AG09309 (cell line): ENCODE measurements at places on chromosomes 1 and 21.
A peak's percentile ranks its signal among the peaks of the same experiment; 100 is the strongest.

DNA sequence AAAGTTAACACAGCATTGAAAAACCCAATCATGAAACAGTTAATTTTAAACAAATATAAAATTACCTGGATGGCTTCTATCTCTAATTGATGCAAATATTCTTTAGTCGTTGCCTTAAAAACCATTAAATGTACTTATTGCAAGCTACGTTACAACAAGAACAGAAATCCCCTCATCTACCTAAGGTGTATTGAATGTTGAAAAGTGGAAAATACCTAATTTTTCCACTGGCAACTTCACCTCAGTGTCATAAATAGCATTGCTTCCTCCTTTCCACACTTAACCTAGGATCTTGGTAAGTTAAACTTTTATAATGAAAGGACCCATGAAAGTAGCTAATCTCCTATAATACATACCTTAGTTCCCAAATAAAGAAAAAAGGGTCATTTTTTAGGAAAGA is 5.4 kb downstream of the GADD45A start:
- DNase-seq: no peak

GRCh38 chr1:78370779-78371482 is 119.8 kb upstream of the PTGFR start:
- DNase-seq: peak; percentile 64

DNA sequence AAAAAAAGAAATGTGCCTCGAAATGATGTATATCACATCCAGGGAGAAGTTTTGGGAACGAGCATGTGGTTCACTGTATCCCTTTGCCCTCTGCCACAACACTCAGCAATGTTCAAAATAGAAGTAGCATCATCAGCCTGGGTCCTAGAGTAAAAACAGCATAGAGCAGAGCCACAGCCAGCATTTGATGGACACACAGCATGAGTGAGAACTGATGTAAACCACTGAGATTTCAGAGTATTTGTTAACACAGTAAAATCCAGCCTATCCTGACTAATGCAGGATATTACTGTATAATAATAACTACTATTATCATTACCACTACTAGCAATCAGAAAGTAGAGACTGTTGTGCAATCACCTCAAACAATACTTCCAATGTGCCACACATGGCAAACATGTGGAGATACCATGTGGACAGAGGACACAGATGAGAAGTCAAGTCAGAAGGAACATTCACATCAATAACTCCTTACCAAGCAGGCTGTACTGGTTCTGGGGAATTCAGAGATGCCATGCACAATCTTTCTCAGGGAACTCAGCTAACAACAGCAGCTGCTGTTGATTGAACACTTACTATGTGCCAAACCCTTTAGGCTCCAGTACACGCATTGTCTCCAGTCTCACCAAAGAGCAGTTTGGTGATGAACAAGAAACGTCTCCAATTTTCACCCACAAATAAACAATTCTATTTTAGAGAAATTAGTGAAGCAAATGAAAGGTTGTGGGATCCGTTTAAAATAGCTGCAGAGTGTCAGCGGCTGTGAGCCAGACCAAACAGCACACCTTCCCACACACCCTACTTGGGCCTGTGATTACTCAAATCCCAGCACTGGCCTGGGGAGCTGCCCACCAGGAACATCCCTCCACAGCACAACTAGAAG is 16.6 kb upstream of the GFI1 start:
- DNase-seq: no peak

GRCh38 chr1:24415910-24416665 is 486 bp downstream of the NIPAL3 start:
- DNase-seq: no peak

GRCh38 chr1:201565771-201566528 is 27.0 kb downstream of the NAV1 start:
- DNase-seq: no peak

DNA sequence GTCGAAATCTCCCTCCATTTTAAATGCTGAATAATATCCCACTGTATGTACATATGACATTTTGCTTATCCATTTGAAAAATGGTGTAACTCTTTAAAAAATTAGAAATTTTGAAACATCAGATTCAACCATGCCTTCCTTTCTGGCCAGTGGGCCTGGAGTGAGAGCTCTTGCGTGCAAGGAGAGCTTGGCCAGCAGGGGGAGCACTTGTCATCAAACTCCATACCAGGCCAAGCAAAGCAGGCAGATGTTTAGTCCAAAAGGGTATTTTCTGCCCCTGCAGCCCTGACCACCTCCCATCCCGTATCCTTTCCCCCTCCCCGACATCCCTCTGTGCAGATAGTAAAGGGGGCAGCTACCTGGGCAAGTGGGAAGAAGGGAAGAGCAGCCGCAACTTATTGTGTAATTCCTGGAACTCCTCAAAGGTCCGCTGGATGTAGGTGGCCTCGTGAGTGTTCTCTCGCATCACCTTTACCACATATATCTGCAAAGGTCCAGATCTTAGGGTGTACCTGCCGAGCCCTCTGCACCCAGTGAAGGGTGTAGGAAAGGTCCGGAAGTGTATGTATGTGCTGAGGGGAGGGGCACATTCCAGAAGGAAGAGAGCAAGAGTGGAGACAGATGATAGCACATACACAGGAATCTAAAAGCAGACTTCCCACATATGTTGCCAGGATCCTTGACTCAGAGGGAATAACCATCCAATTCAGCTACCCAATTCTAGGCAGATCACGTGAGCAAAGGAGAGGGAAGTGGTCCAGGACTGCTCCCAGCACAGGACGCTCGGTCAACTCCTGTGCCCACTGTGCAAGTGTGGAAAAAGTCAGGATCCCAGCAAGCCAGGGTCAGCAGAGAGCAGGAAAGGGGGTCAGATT is 19.9 kb upstream of the PPP1R15B start:
- no peak for DNase-seq

- DNase-seq: no peak
Measured at GRCh38 chr21:37230632-37231248, 36.4 kb downstream of the VPS26C start.

GRCh38 chr1:179025975-179026812 is 500 bp downstream of the FAM20B start:
- no peak for DNase-seq

DNA sequence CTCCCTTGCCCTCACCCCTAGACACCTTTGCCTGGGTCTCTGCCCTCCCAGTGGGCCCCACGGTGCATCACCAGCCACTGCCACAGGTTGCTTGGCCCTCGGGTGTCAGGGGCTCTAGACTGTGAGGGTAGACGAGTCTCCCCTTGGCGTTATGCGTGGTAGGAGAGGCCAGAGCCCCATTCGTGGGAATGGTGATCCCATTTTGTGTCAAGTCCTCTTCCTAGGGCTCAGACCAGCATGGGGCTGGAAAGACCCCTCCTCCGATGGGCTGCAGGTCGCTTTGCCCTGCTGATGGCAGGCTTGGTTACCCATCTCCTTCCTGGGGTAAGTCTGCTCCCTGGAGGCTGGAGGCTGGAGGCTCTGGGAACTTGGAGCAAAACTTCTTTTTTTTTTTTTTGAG is 42.4 kb downstream of the SLC30A1 start:
- no peak for DNase-seq

DNA sequence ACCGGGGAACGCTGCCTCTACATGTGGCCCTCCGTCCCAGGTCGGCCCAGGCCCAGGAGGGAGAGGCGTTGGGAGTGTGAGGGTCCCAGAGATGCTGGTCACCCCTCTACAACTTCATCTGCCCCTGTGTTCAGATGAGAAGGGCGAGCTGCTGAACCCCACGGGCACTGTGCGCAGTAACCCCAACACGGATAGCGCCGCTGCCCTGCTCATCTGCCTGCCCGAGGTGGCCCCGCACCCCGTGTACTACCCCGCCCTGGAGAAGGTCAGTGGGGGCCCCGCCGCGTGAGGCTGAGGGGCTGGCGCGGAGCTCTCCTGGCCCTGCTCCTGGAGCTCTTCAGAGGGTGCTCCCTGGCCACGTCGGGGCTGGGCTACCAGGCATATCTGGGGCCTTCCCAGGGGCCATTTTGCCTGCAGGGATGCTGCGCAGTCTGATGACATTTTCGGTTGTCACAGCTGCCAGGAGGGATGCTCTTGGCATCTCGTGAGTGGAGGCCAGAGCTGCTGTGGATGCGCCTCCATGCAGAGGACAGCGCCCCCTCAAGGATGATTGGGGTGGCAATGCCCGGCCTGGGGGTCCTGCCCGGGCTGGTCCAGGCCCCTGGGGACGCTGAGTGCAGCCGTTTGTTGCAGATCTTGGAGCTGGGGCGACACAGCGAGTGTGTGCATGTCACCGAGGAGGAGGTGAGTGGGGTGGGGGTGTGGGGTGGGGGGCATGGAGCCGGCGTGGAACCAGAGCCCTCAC is 68.6 kb downstream of the PIK3CD start:
- DNase-seq: no peak

GRCh38 chr1:43436371-43436770 is 17.4 kb downstream of the HYI start:
- no peak for DNase-seq

DNA sequence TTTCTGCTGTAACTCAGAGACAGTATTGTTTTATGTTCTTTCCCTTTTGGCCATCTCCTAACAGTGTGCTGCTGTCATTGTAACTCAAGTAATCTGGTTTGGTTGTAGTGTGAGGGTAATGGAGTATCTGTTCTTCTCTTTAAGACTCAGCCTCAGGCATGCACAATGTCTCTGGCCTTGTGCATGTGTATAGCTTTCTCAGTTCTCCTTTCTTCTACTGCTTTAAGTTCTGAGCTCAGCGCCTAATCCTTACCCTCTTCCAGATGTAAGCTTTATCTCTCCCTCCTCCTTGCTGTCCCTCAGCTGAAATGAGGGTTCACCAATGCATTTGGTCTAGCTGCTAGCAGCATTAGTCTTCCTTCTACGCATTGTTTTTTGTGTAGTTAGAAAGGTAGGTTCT is 1420.4 kb upstream of the PRMT6 start:
- DNase-seq: no peak

GRCh38 chr1:36529769-36530260 is 47.1 kb upstream of the CSF3R start:
- no peak for DNase-seq

DNA sequence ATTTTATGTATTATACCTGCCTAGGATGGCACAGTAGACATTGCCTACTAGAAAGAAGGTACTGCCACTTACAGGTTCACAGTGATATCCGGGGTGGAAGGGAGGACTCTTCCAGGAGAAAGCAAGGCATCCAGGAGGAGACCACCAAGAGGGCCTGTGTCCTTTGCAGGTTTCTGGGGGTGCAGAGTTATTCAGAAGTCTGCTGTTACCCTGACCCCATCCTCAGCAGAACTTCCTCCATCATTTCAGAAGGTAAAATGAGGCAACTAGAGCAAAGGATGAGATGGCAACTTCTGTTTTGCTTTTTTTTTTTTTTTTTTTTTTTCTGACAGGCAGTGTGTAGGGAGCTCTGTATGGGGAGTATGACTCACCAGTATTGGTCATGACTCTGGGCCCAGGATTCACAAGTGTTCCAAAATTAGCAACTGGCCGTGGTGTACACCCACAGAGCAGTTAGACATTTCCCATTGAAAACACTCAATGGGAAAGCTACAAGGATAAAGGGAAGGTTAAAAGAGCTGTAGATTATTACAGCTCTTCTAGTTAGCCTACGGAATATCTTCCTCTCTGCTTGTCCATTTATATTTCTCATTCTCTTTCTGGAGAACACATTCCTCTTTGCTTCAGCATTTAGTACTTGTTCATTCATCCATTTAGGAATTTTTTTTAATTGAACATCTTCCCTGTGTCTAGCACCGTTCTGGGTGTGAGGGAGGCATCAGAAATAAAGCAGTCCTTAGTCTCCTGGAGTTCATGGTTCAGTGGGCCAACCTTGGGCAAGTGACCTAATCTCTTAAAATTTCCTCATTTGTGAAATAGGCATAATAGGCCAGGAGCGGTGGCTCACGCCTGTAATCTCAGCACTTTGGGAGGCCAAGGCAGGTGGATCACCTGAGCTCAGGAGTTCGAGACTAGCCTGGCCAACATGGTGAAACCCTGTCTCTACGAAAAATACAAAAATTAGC is 50.5 kb upstream of the PPP2R5A start:
- peak; percentile 93 for DNase-seq

- DNase-seq: no peak
Measured at GRCh38 chr21:36478941-36479340, 981 bp downstream of the CLDN14 start.

- no peak for DNase-seq
Measured at GRCh38 chr1:185317886-185318310, 855 bp upstream of the IVNS1ABP start.

- no peak for DNase-seq
Measured at GRCh38 chr1:245334827-245335490, 180.2 kb downstream of the KIF26B start.

- DNase-seq: peak; percentile 5
Measured at GRCh38 chr1:116020668-116021272, 44.5 kb downstream of the SLC22A15 start.

- DNase-seq: no peak
Measured at GRCh38 chr1:171251042-171251951, 3.0 kb downstream of the FMO1 start.

DNA sequence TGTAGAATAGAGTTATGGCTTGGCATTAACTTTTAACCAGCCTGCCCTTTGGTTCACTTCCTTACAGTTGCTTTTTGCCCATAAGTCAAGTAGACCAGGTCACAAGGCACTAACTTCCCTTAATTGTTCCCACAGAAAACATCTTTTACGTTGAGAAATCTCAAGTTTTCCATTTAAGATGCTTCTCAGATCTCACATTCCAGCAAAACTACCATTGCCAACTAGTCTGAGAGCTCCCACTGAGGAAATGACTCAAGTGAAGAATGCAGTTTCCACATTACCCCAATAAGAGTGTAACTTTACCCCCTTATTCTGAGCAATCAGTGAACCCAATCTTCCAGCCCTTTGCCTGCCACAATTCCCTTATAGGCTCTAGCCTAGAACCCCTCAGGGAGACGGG is 502.2 kb upstream of the OLFM3 start:
- no peak for DNase-seq

DNA sequence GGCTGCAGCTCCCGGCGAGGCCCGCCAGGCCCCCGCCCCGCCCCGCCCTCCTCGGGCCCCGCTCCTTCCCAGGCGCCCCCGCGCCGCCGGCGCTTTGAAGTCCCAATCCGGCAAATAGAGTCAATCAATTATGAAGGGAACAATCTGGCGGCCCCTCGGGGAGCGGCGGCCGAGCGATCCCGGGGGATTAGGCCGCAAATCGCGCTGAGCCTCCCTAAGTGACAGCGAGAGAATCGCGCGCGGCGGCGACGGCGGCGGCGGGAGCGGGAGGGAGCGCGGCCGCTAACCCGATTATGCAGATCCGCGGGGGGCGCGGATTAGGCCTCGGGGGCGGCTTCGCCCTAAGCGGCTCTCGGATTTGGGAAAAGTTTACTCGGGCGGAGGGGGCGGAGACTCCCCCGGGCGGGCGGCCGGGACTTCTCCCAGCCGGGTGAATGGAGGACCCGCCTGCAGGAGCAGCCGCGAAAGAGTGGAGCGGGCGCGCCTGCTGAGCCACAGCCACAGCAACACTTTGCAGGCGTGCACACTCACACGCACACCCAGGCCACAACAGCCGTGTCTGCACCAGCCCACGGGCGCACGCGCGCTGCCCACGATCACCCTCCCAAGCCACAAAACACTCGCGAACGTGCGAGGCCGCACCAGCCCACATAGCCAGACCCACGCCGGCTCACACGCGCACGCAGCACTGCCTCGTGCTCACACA is 23.0 kb upstream of the DMBX1 start:
- no peak for DNase-seq

- DNase-seq: no peak
Measured at GRCh38 chr1:4856396-4856795, 202.0 kb downstream of the AJAP1 start.
